ENCODE measurements at places on chromosomes 1 and 21. TPM values are rescaled to one million over a fixed set of nuclear protein-coding genes. Genes with fewer than 3 reads are reported as not detected.

GRCh38 chr1:152926091-152926490 lies 17.7 kb downstream of the IVL start:
- DNase-seq = no peak

DNA sequence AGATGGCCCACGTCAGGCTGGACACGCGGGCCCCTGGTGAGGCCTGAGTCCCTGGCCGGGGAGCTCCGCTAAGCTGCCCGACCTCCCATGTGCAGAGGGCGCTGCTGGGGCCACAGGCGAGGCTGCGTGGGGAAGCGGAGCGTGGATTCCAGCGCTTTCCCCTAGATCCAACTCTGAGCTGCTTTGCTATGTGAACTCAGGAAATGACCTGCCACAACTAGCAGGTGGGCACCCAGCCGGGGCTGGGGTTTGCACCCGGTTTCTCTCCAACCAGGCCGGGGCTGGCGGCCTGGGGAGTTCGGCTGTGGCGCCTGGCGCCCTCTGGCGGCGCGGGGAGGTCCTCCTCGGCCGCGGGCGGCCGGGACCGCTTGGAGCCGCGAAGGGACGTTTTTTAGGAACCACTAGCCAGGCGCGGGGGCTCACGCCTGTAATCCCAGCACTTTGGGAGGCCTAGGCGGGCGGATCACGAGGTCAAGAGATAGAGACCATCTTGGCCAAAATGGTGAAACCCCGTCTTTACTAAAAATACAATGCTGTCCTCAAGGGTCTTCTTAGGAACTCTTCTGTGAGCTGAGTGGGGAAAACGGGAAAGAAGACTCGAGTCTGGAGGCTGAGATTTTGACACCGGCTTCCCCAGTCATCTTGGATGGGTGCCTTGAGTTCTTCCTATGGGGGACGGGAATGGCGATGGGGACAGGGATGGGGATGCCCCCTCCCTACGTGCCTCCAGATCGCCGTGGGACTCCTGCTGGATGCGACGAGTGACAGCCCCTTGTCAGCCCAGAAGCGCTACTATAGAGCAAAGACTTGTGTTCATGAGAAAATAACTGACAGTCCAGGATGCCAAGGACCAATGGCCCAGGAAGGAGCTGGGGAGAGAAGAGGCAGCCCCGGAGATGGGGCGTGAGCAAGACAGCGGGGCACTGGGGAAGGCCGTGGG lies 12.6 kb downstream of the PYCR2 start:
- DNase-seq = no peak

- no peak for DNase-seq
Measured at GRCh38 chr1:13570924-13571323, 12.7 kb upstream of the PDPN start.

- DNase-seq = no peak
Measured at GRCh38 chr1:183953031-183953430, 84.5 kb downstream of the COLGALT2 start.

Gene ZNF669
- 10.4 TPM for polyA plus RNA-seq

Gene GPR153
- 7.9 TPM for polyA plus RNA-seq

Gene GPR25
- not detected for polyA plus RNA-seq

Data from left renal pelvis (tissue), 4 donors.